Cortex of kidney (tissue), 1 donor: ENCODE measurements at places on chromosomes 5 and 9.

DNA sequence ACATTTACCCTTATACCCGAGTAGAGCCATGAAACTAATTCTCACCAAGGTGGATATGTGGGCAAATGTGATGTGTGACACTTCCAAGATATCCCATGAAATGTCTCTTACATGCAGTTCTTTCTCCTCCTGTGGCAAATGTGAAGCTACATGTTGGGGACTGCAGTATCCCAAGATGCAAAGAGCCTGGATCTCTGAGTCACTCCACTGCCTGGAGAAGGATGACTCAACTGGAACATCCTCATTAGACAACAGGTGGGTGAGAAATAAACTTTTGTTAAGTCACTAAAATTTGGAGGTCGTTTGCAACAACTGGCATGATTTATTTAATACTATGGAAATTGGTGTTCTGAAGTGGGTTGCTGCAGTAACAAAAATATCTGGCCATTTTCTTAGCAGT, 36.5 kb upstream of the TENT4A start:
- DNase-seq: no peak

DNA sequence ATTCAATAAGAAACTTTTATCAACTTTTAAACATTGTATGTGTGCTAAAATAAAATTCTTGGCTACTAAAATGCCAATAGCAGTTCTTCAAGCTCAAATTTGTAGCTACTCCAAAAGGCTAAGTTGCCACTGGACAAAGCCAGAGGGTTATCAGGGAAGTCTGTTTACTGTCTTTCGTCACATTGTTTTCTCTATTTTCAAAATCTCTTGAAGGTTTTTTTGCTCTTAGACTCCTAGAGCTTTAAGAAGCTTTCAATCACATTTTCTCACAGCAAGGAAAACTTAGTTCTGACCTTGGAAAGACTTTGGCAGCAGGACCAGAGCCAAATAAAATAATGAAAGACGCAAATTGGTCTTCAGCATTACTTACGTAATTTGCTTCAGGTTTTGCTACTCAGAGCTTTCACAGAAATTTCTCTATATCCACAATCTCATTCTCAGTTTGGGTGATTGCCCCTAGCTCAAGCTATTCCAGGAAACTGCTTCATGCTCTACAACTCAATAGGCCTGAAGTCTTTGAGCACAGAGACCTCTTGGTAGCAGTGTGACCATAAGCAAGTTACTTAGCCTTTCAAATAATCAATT, 257.7 kb downstream of the GABRG2 start:
- DNase-seq: no peak

GRCh38 chr9:96413302-96414221, 4.6 kb downstream of the ZNF367 start:
- no peak for DNase-seq

DNA sequence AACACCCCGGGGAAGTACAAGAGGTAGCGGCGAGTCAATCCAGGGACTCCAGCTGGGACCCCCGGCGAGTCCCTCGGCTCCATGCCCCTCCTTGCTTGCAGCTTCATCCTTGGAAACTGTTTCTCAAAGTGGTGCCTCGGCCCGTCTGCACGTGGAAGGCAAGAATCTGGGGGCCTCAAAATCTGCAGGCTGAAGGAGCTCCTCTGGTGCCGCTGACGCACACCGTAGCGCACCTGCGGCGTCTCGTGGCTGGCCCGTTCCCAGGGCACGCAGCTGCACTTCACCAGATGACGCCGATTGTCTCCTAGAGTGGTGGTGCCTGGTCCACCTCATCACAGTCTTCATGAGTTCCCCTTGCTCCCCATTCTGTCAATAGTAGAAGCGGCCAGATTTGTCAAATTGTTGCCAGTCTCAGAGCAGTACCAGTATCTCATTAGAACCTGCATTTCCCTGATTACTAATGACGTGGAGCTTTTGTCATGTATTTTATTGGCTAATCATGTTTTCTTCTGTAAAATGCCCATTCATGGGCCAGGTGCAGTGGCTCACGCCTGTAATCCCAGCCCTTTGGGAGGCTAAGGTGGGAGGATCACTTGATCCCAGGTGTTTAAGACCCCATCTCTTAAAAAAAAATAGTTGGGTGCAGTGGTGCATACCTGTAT, 38.6 kb downstream of the GTF3C4 start:
- DNase-seq: no peak

DNA sequence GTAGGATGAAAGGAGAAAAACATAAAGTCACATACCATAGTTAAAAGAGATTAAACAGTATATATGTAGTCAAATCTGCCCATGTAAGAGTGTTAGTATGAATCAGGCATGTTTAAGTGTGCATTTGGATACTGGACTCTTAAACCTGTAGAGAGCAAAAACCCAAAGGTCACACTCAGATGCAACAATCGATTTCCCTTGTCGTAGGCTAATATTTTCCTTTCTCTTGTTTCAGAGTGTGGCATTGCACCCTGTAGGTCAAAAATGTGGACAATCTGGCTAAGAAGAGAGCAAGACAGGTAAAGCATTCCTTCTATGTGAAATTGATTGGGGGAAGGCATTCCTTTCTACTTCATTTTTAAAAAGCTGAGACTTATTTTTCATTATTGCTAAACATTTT, 8.9 kb downstream of the JAKMIP2 start:
- DNase-seq: no peak

- DNase-seq: no peak
Measured at GRCh38 chr9:35915681-35916294, 6.5 kb downstream of the SPAAR start.

GRCh38 chr5:145872486-145872885, 328 bp downstream of the GRXCR2 start:
- DNase-seq: no peak

DNA sequence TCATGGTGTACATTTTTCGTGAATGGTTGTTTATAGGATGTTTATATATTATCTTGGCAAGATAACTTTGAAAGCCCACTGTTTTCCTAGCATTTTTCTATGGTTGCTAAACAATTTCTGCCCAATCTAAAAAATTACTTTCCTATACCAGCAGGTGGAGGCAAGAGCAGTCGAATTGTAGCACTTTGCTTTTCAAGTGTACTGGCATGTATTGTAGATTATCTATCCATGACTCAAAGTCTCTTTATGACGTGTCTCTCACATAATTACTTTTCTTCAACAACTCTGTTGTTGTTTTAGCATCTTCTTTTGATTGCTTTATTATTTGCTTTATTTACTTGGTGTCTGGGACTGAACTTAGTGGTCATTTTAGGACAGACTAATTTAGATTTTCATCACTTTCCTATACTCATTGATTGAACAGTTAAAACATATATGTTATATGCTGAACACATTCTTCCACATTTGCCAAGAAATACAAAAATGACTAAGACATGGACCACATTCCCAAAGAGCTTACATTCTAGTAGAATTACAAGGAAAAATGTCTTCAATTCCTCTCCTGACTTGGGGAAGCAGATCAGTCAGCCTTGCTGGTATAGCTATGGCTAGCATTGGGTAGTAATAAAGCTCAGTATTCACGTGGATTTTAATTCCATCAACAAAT, 20.7 kb downstream of the NLN start:
- no peak for DNase-seq

DNA sequence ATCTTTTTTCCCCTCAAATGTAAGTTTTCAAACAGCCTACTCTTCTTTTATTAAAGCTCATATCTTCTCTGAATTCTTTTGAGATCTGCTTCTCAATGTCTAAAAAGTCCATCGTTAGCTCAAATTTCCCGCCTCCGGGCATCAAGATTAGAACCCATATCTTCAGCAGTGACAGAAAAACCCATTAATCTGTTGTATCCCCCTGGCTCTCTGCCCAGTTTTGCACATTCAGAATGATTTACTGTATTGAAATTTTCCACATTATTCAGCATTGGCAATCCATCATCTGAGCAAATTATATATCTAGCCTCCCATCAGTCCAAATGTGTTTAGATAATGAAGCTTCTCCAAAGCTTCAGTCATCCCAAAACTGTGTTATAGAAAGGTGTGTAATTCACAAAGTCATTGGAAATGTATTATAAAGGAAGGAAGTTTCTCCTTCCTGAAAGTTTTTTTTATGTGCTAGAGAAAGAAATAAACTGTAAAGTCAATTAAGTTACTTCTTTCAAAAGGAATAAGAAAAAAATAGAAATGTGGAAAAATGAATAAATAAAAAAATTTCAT, 849.9 kb downstream of the MAT2B start:
- DNase-seq: no peak

GRCh38 chr9:133673258-133673655, 37.1 kb downstream of the DBH start:
- DNase-seq: no peak

GRCh38 chr5:81250004-81250403, 16.9 kb downstream of the CKMT2 start:
- DNase-seq: no peak

DNA sequence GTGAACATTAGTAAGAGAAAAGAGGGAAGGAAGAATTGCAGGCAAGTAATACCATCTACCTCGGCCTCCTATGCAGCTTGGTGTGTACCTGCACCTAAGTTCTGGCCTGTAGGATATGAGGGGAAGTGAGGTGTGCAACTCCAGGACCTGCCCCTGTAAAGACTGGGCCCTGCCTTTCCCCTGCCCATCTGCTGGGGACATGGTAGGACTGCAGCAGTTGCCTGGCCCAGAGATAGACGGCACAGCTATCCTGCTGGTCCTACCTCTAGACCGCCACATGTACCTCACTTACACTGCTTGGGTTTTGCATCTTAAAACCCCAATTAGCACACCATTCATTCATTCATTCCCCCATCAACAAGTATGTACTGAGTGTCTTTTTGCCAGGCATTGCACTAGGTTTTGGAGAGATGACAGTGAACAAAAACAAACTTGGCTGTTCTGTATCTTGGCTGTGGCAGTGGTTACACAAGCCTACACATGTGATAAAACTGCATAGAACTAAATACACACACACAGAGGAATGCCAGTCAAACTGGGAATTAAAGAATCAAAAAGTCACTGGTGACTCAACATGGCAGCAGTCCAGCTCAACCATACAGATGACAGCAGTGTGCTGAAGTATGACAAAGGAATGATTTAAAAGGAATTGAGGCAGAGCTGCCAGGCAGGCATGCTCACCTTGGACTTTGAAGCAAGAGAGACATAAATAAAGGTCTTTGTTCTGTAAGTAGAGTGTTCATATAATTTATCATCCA, 23.3 kb upstream of the MGAT1 start:
- no peak for DNase-seq

DNA sequence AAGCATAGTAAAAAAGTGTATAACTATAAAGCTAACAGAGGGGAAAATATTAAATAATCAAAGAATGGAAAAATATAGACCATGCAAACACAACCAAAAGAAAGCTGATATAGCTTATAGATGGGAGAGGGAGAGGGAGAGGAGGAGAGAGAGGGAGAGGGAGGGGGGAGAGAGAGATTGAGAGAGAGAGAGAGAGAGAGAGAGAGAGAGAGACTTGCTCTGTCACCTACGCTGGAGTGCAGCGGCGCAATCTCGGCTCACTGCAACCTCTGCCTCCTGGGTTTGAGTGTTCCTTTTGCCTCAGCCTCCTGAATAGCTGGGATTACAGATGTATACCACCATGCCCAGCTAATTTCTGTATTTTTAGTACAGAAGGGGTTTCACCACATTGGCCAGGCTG, 110.6 kb downstream of the RAPGEF6 start:
- DNase-seq: no peak

- DNase-seq: no peak
Measured at GRCh38 chr5:154228696-154229095, 38.2 kb downstream of the GALNT10 start.

DNA sequence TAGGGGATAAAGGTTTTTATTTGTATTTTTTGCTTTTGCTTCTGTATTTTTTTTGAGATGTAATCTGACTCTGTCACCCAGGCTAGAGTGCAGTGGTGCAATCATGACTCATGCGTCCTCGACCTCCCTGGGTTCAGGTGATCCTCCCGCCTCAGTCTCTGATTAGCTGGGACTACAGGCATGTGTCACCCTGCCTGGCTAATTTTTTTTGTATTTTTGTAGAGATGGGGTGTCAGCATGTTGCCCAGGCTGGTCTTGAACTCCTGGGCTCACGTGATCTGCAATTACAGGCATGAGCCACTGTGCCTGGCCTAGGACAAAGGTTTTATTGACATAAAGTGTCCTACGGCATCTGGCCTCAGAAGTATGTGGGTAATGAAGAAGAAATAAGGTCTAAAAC, 297.1 kb upstream of the C9orf72 start:
- DNase-seq: no peak

- DNase-seq: no peak
Measured at GRCh38 chr5:111749303-111750026, 7.5 kb downstream of the NREP start.

- DNase-seq: no peak
Measured at GRCh38 chr5:108251350-108251749, 130.5 kb downstream of the FBXL17 start.

DNA sequence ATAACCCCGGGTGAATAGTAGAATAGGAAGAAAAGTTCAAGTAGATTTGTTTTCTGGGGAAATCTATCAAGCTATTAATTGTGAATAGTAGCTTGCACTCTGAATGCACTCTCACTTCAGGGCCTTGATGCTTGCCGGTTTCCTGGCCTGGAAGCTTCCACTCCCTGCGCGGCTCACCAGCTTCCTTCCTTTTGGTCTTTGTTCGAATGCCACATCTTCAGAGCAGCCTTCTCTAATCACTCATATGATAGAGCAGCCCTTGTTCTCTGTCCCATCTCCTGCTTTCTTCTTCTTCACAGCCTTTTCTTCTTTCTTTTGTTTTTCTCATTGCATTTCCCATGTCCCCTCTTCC, 146.7 kb downstream of the MAST4 start:
- DNase-seq: no peak

- no peak for DNase-seq
Measured at GRCh38 chr9:16069671-16070454, 517.0 kb downstream of the CCDC171 start.

- DNase-seq: no peak
Measured at GRCh38 chr9:2833096-2833495, 10.8 kb downstream of the PUM3 start.

DNA sequence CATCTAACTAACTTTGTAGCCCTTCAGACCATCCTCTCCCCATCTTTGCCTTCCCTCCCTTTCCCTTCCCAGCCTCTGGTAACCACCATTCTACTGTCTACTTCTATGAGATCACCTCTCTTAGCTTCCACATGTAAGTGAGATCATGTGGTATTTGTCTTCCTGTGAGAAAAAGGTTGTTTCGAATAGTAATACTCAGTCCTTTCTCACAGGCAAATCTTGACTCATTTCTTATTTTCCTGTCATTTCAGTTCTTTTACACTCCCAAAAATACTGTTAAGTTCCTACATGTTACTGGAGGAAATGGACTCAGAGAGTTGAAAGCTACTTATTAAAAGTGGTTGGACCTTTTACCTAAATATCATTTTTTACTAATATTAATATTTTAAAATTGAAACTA, 82.1 kb downstream of the SLF1 start:
- DNase-seq: no peak

- DNase-seq: no peak
Measured at GRCh38 chr5:111478266-111478665, 34.1 kb downstream of the STARD4 start.

GRCh38 chr5:80619086-80619485, 35.4 kb upstream of the MSH3 start:
- no peak for DNase-seq

DNA sequence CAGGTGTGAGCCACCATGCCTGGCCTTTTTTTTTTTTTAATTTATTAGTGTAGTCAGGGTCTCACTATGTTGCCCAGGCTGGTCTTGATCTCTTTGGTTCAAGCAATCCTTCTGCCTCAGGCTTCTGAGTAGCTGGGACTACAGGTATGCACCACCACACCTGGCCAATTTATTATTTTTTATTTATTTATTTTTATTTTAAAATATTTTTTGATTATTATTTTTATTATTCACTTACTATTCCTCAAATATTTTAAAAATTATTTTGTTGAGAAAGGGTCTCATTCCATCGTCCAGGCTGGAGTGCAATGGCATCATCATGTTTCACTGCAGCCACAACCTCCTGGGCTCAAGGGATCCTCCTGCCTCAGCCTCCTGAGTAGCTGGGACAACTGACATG, 49.7 kb upstream of the CHD1 start:
- no peak for DNase-seq
